ENCODE measurements at places on chromosomes 16 and 17.

DNA sequence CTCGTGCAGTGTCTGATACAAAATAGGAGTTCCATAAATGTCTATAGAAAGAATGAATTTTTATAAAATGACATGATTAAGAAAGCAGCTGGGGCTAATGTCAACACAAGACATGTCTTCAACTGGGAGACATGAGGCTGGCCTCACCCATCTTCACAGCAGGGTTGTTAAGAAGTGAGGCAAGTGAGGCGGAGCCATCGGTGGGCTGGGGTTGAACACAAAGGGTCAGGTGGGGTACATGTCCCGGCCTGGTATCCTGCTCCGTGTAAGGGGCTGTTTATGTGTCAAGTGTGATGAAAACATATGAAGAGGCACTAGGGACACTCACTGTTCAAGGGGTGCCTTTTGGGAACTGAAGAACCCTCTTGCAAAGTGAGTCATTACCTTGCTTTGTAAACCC, 22.1 kb downstream of the CDK5R1 start:
- DNase-seq = no peak

DNA sequence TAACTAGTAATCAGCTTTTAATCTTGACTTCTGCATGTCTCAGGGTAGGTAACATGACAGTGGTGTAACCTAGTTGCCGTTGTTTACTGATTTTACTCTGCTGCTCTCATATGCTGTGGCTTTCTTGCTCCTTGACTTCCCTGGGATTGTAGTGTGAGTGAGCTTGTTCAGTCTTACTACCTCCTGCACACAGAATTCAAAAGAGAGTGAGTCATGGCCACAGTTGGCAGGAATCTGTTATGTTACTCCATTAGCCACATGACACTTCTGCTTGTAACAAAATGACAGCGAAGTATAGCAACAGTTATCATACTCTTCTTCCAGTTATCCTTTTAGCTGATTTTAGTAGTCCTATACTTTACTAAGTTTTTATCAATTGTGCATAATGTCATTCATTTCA, 18.8 kb downstream of the TNRC6A start:
- DNase-seq = no peak

DNA sequence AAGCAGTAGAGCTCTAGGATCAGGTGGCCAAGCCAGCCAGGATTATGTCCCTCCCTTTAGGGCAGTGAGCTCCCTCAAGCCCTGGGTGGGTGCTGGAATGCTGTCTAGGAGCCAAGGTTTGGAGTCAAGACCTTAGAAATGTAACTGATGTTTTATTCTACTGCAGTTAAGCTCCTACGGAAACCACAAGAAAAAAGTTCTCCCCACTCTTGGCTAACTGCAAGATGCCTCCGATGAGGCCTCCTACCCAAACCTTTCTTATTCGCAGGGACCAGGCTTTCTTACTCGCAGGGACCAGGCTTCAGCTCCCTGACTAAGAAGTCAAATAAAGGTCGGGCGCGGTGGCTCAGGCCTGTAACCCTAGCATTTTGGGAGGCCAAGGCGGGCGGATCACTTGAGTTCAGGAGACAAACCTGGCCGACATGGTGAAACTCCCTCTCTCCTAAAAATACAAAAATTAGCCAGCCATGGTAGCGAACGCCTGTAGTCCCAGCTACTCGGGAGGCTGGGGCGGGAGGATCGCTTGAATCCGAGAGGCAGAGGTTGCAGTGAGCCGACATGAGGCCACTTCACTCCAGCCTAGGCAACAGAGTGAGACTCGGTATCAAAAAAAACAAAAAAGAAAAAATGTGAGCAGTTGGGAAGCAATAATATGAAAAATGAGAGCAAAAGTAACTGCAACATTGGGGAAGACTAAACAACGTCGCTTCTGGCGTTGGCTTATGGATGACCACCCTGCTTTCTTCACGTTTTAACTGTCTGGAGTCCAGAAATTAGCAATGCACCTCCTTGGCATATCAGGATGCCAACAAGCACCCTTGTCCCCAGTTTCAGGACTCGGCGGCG, 31.7 kb upstream of the ARL4D start:
- peak; percentile 24 for DNase-seq

- no peak for DNase-seq
These were observed 238.9 kb downstream of the TOX3 start for GRCh38 chr16:52308051-52308450.

DNA sequence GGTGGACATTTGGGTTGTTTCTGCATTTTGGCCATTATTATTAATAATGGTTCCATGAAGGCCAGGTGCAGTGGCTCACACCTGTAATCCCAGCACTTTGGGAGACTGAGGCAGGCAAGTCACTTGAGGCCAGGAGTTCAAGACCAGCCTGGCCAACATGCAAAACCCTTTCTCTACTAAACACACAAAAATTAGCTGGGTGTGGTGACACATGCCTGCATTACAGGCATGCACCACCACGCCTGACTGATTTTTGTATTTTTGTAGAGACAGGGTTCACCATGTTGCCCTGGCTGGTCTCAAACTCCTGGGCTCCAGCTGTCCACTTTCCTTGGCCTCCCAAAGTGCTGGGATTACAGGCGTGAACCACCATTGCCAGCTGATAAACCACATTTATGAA, 58.5 kb downstream of the TNFRSF13B start:
- DNase-seq = peak; percentile 16

DNA sequence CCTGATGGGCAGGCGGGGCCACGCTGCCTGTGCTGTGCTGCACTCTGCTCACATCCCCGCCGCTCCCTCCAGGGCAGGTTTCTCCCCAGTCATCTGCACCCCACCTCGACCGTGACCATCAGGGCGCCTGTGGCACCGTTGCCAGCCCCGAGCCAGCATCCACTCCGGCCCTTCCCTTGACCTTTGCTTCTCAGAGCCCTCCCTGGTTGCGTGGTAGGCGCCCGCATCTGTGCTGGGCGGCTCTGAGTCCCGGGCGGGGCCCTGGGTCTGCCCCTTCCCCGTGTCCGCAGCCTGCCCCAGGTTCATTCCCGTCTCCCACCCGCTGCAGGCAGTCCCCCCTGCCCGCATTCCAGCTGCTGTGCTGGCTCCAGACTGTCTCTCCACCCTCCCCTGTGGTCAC, 33.2 kb downstream of the ZNF750 start:
- no peak for DNase-seq

DNA sequence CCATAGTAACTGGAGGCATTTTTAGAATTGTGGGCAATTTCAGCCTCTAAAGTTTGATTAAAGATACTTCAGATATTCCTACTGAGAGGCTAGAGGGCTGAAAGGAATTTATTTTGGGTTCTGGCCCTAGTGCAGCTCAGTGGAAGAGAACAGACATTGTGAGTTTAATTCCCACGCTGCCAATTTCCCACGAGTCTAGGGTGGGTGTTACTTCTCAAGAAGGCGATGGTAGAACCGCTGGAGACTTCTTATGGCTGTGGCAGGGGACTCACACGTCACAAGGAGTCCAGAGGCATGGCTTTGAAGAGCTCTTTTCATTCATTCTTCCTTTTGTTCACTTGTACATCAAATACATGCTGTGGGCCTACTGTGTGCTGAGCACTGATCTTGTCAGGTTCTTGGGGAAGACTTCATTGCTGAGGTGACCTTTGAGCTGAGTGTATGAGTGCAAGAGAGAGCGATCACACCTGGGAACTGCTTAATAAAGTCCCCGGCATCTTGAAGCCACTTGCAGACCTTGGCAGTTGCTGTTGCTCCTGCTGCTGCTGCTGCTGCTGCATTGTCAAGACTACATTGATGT, 111.7 kb downstream of the WWOX start:
- DNase-seq = no peak

DNA sequence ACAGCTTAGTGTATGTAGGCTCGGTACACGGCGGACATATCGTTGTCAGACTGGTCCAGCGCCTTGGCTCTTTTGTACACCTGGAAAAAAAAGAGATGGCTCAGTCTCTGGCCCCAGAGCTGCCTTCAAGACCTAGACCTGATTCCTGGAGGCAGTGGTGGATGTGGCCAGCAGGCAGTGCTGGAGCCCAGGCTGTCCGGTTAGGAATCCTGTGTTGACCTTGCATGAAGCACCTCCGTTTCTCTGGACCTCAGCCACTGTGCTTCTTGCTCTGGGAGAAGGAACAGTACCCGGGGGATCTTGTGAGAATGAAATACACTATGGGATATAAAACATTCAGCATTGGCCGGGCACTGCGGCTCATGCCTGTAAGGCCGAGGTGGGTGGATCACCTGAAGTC, 2.8 kb upstream of the ROGDI start:
- DNase-seq = no peak

DNA sequence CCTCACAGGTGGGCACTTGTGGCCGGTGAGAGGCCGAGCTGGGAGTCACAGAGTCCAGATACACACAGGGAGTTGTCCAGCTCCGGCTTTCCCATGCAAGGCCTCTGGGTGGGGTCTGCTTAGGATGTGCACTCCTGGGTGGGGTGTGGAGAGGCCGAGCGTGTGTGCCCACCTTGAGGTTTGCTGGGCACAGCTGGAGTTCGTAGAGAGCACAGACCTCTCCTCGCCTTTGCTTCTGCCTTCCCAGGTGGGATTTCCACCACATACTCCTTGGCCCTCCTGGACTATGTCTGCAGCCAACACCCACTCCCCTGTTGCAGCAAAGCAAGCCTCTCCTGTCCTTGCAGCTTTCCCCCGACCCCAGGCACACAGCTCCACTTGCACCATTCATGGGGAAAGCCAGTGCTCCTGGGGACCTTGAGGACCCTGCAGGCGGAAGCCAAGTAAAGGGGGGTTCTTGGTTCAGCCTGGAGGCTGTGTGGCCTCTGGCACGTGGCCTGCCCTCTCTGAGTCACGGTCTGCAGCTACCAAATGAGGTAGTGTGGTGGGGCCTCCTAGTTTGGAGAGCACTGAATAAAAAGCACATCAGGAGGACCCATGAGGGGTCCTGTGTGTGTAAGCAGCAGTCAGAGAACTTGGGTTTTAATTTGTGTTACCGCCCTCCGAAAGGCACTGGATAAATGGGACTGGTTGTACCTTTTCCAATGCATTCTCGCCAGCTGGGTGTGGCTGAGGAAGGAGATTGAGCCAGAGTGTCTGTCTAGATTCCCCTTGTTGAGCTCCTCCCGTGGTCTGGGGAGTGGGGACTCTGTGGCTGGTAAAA, 31.5 kb downstream of the MPRIP start:
- peak; percentile 5 for DNase-seq

DNA sequence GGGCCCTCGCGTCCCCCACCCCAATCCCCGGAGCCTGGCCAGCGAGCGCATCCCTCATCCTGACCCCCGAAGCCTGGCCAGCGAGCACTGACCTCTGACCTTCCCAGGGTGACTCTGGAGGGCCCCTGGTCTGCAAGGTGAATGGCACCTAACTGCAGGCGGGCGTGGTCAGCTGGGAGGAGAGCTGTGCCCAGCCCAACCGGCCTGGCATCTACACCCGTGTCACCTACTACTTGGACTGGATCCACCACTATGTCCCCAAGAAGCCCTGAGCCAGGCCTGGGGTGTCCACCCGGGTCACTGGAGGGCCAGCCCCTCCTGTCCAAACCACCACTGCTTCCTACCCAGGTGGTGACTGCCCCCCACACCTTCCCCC, 2.3 kb downstream of the TPSD1 start:
- DNase-seq = no peak

DNA sequence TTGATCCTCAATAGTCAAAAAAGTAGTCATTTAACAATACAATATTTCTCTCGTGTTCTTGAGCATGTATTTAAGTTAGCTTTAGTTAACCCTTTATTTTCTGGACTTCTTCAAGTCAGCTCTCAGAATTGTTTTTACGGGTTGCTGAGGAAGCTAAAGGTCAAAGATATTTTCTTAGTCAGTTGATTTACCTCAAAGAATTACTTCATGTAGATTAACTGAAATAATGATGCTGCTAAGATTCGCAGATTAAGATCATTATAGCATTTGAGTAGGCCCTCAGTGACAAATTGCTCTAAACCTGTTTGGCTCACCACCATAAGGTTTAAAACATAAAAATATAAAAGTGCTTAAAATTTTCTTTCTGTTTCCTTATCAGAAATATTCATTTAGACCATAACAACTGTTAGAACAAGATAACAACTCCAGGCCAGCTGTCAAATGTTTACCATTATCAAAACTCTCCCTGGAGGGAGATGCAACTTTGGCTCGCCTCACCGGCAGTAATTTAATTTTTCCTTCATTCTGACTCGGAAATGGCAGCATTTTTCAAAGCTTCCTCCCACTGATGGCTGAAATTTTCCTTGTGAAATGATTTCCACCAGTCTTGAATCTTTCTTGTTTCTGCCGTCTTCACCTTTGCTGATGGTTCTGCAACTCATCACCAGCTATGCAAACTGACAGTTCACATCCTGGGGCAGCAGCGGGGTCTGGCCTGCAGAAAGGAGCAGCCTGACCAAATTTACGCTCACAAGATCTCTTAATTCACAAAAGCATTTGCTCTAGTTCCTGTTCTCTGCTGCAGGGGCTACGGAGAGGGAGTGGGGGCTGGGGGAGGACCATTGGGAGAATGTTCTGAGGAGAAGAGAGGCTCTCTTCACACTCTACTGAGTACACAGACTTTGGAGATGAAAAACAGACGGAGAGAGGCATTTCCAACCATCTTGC, 254.8 kb upstream of the TBX2 start:
- DNase-seq = no peak

DNA sequence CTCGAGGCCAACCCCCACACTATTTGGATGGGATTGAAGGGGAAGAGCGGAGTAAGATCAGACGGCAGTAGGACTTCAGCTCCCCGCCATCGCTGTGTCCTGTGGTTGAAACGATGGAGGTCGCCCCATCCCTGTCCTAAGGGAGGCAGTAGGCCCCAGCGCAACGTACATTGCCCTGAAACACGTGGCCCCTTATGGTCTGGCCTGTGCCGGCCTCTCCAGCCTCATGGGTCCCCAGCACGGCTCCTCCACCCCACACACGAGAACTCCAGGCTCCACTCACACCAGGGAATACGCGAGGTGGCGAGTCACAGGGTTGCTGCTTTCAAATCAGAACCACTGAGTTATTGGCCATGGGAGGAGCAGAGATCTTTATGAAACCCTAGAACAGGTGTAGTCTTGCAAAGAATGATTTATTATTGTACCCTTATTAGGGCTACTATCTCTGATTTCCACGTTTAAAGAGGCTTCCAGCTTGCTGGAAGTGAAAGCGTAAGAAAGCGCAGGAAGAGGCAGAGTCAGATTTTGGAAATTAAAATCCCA, 669 bp upstream of the DCTPP1 start:
- no peak for DNase-seq

GRCh38 chr17:76935331-76935730, 67.1 kb downstream of the MGAT5B start:
- no peak for DNase-seq

GRCh38 chr16:15686287-15686686, 36.2 kb downstream of the NDE1 start:
- DNase-seq = no peak

DNA sequence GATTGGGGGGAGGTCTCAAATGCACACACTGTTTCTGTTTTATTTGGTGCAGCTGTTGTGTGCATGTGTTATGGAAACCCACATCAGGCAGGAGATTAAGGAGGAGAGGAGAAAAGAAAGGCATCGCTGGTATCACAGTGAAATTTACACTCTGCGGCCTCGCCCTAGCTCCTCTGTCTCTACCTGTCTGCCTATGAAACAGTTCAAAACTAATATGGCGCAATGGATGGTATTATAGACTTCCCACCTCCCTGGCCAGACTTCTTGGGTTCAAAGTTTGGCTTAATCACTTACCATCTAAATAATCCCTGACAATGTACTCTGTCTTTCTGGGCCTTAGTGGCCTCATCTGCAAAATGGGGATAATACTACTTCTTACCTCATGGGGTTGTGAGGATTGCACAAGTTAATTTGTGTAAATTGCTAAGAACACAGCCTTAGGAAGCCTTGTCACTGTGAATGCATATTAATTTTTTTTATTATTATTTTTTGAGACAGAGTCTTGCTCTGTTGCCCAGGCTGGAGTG, 1.4 kb upstream of the ABCC1 start:
- no peak for DNase-seq

GRCh38 chr16:27458258-27458657, 56.3 kb downstream of the IL21R start:
- no peak for DNase-seq

GRCh38 chr17:2025622-2026309, 632 bp upstream of the RTN4RL1 start:
- DNase-seq = peak; percentile 57
